ENCODE measurements at places on chromosomes 1 and 21.

DNA sequence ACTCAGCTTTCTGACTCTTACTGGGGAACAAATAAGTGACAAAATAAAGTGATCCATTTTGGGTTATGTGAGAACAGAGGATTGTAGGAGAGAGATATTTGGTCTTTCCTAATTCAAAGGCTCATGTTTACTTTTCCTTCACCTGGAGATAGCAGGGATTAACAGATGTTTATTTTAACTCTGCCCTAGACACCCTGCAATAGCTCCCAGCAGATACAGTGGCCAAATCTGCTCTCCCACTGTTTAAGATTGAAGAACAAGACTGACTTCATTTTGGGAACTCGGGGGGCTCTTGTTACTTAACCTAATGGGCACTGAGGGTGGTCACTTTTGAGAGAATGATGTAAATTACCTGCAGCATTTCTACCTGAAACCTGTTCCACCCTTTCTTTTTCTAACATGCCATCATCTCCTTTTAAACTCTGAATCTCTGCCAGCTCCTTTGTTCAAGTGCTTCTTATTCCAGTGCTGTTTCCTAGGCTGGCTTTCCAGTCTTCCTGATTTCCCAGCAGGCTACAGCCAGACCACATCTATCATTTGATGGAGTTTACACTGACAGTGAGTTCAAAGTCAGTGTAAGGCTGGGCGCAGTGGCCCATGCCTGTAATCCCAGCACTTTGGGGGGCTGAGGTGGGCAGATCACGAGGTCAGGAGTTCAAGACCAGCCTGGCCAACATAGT, 90.0 kb downstream of the SELENOF start:
- DNase-seq: peak; percentile 74

GRCh38 chr1:234743791-234744611, 134.0 kb upstream of the IRF2BP2 start:
- DNase-seq: peak; percentile 97

GRCh38 chr1:22711071-22711470, 432 bp downstream of the EPHB2 start:
- peak; percentile 20 for DNase-seq

DNA sequence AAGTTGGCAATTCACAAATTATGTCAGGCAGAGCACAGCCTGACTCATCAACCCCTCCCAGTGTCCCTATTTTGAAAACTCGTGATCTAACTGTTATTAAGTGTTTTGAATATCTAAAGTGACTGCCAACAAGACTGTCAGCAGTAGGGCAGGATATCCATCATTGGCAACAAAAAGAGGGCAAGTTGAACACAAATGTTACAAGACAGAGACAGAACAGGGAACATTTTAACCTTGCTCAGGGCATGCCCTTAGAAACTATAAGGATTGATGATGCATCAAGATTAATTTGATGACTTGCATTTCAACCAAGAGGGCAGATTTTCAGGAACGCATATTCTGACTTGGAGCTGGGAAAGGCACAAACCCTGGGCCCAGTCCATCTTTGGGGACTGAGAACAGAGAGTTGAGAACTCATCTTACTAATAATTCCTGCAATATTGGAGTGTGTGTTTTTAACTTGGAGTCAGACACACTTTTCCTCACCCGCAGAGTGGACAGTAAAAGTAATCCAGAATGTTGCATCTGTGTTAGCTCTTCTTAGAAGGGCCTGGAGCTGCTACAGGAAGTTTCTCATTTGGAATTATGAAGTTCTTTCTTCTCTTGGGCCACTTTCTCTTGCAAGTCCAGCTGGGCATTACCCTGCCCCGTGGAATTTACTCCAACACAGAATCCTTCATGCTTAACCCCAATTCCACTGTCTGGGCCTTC, 317.2 kb downstream of the LTN1 start:
- no peak for DNase-seq

GRCh38 chr1:111190931-111191451, 9.5 kb downstream of the DENND2D start:
- no peak for DNase-seq

GRCh38 chr21:42337830-42338728, 12.7 kb downstream of the TFF2 start:
- DNase-seq: peak; percentile 95

DNA sequence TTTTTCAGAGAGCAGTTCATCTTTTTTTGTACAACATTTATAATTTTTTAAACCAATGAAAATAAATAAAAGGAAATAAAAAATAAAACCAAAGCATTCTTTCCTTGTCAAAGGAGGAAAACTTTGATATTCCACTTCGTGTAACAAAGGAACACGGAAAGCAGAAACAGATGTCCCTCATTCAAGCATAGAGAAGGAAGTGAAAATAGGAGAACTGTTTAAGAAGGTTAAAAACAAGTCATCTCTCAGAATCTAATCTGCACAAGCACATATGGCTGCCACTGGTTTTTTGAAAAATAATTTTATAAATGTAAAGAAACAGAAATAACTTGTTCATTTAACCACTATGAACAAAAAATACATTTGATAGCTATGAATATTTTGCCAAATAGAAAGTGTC, 35.9 kb upstream of the ZNF644 start:
- DNase-seq: no peak

- no peak for DNase-seq
Measured at GRCh38 chr1:206713910-206714312, 29.2 kb downstream of the MAPKAPK2 start.

GRCh38 chr1:189180057-189180456, 1297.6 kb downstream of the BRINP3 start:
- no peak for DNase-seq

GRCh38 chr1:151542710-151543129, 2.6 kb downstream of the TUFT1 start:
- DNase-seq: peak; percentile 18
